ENCODE measurements at places on chromosomes 12 and 14.

DNA sequence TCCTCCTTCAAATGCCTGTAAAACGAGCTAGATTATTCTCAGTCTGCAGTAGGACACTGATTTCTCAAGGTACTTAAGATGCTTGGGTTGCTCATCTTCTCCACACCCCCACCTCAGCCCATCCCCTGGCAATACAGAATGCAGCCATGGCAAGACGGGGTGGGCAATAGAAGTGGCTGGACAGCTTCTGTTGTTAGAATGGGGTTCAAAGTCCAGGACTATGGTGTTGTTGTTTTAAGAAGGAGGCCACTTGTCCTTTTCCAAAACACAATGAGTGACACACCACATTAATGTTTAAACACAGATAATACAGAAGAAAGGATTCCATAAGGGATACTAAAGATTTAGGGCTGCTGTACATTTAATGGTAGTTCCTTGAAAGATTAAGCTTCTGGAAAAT lies 188.9 kb upstream of the BCL2L14 start:
- DNase-seq: no peak

DNA sequence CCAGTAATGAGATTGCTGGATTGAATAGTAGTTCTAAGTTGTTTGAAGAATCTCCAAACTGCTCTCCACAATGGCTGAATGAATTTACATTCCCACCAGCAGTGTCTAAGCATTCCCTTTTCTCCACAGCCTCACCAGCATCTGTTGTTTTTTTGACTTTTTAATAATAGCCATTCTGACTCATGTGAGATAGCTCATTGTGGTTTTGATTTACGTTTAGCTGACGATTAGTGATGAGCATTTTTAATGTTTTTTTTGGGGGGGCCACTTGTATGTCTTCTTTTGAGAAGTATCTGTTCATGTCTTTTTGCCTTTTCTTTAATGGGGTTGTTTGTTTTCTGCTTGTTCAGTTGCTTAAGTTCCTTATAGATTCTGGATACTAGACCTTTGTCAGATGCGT lies 8.1 kb upstream of the SLC15A5 start:
- no peak for DNase-seq

DNA sequence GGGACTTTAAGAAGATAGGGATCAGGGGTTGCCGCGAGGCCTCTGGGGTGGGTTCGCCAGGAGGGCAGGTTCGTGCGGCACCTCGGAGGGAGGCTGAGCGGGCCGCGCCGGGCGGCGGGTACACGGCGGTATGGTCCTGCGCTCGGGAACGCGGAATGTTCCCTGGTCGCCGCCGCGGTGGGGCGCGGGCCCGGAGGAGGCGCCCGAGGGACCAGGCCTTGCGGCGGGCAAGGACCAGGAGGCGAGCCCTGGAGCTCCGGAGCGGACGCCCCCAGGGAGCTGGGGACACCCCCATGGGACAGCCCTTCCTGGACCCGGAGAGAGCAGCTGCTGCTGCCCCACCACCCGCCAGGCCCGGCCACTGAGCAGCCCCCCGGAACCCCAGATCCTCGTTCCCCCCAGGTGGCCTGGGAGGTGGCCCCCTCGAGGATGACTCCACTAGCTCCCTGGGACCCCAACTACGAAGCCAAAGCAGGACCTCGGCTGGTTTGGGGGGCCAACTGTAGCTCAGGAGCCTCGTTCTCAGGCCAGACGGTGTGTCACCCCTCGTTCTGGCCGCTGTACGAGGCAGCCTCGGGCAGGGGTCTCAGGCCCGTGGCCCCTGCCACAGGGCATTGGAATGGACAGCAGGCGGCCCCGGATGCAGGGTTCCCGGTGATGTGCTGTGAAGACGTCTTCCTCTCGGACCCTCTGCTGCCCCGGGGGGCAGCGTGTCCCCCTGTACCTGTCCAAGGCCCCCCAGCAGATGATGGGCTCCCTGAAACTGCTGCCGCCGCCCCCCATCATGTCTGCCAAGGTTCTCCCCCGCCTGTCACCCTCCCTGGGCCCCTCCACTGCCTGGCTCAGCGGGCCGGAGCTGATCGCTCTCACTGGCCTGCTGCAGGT lies 45.6 kb upstream of the SLC8A3 start:
- no peak for DNase-seq

- no peak for DNase-seq
These were observed 88.1 kb downstream of the CHST11 start for GRCh38 chr12:104544836-104545235.

DNA sequence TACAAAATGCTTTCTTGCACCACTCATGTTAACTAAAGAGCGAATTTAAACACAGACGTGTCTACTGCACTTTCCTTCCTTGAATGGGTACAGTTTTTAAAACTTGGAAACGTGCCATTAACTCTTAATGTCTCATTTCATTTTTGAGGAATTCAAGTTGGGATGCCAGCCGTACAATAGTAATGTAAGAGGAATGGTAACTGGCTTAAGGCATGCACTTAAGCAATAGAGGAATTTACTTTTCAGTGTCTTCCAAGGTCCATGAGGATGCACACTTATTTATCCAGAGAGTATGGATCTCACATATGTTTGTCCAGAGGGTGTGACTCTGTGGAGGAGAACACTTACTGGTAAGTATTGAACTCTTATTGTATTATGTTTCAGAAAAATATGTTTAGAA lies 52.9 kb downstream of the PPP4R4 start:
- no peak for DNase-seq

DNA sequence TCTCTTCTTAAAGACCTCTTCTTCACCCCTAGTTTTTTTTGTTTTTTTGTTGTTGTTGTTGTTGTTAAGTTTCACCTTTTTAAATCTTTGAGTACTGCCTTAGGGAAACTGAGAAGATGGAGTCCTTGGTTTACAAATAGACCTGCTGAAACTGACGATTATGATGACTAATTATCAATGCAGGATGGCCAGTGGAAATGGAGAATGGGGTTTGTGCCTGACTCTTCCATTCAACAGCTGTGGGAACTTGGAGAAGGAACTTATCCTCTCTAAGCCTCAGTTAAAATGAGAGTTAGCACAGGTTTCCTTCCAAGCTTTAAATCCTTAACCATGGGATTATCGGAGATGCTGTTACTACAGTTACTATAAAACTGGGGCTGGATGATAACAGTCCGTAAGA lies 66.7 kb upstream of the PNMA1 start:
- no peak for DNase-seq

- DNase-seq: peak; percentile 96
These were observed 31.9 kb downstream of the FOS start for GRCh38 chr14:75310295-75311111.

DNA sequence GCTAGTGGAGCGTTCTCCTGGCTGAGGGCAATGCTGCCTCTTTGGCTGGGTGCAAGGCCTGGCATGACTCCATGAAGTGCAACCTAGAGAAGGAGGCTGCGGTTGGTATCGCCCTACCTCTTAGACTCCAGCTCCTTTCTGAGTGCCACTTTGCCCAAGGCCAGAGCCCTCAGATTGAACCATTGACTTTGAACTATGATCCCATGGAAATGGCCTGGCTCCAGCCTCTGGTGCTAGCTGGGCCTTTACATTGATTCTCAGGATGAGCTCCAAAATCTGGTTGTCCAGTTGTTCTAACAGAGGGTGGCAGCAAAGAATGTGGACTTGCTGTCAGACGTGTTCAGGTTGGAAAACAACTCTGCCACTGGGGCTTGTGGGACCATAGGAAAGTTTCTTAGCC lies 16.1 kb upstream of the SMOC1 start:
- DNase-seq: no peak

- no peak for DNase-seq
These were observed 1.9 kb upstream of the DCAF4 start for GRCh38 chr14:72924337-72924736.

DNA sequence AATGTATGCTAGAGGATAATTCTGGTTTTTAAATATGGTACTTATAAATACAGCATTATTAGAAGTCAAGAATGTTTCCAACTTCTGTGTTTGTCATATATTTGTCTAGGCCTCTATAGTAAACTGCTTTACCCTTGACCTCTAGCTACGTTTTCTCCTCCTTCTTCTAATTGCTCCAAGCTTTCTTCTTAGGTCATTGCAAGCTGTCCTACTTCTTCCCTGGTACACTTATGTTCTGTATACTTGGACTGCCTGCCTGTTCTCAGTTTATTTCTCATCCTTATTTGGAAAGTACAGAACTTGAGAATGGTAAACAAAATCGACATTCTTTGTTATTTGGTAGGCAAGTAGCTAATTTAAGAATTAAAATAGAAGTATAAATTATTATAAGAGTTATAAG lies 23.9 kb upstream of the ATP2B1 start:
- no peak for DNase-seq

DNA sequence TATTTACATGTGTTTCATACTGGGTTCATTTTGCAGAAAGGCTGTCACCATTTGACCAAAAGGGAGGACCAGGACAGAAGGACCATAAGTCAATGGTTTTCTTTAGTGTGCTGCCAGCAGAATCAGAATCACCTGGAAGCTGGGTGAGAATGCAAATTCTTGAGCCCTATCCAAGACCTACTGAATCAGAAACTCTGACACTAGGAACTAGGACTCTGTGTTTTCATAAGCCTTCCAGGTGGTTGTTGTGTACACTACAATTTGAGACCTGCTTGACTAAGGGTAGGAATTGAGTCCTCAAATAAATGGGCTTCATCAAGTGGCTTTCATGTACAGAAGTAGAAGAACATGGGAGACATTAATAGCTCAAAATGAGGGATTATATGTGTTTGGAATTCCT lies 32.2 kb downstream of the PDE6H start:
- no peak for DNase-seq

- DNase-seq: no peak
These were observed 69.8 kb downstream of the OSBPL8 start for GRCh38 chr12:76489737-76490136.
